ENCODE measurements at places on chromosomes 6 and 20.
A peak's percentile ranks its signal among the peaks of the same experiment; 100 is the strongest.

- no peak for DNase-seq
These were observed 220.8 kb upstream of the FOXA2 start for GRCh38 chr20:22805219-22805618.

DNA sequence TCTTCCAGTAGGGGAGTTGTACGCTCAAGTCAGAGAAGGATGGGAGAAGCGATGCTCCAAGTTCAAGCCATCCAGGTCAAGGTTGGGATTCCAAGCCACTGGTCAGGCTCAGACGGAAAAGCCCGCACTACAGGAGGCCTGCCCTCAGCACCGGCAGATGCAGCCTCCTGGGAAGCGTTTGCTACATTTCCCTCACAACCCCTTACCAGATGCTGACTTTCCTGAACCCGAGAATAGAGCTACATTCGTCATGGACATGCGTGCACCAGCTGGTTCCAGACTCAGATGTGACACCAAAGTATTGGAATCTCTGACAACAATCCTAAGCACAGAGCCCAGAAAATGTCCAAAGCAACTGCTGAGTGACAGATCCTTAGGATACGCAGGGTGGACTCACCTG lies 174.8 kb downstream of the SASH1 start:
- no peak for DNase-seq

- DNase-seq: peak; percentile 36
These were observed 390.1 kb upstream of the CITED2 start for GRCh38 chr6:139764498-139764986.

DNA sequence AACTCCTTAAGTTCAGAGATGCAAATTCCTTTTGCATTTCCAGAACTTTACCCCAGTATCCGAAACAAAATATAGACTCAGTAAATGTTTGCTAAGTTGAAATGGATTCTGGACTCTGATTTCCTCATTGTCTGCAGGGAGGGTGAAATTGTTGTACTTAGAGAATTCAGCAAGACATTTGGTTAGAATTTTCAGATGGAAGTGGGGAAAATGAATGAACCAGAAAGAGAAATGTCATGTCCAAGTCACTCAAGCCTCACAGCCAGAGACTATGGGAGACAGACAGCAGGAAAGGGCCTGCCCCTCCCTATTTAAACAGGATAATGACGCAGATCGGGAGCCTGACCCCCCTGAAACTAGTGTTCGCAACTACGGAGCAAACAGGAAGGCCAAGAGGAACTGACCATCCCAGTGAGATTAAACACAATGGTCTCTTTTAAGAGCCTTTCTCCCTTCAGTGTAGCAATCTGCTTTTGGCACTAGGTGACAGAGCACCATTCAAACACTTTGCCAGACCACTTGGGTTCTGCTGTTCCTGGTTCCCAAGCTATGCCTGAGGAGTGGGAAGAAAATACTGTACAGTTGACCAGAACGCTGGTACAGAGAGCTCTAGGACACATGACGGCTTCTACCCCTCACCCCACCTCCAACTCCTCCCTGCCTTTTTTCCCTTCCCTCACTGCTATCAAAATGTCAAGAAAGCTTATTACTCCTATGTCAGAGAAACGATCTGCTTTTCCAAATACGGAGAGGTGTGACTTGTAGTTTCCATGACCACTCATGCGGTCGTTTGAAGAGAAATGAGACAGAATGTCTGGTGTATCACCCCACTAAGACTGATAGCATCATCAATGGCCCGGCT lies 13.7 kb downstream of the NEDD9 start:
- no peak for DNase-seq

DNA sequence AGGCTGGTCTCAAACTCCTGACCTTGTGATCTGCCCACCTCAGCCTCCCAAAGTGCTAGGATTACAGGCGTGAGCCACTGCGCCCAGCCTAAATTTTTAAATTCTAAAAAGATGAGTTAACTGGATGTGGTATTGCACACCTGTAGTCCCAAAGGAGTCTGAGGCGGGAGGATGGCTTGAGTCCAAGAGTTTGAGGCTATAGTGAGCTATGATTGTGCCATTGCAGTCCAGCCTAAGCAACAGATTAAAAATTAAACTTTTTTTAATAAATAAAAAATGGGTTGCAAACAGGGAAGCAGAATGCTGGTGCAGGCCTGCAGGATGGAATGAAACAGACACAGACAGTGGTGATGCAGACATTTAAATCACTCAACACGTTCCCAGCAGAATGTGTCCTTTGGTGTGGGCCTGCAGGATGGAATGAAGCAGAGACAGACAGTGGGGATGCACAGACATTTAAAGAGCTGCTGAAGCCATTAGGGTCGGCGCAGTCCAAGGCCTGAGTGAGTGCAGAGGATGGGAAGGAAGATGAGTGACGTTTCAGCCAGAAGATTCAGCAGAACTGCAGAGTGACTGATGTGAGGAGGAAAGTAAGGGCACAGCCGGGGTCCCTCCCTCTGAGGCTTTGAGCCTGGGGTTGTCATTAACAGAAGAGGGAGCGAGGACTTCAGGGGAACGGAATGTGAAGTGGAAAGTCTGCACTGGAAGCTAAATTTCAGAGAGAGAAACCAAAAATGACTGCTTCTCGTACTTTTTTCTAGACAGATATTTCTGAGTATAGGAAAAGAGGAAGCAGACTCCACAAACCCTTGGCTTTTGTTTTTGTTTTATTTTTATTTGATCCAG lies 117.5 kb downstream of the RIN2 start:
- no peak for DNase-seq

- DNase-seq: no peak
These were observed 246.9 kb downstream of the UBE3D start for GRCh38 chr6:82818727-82819126.

DNA sequence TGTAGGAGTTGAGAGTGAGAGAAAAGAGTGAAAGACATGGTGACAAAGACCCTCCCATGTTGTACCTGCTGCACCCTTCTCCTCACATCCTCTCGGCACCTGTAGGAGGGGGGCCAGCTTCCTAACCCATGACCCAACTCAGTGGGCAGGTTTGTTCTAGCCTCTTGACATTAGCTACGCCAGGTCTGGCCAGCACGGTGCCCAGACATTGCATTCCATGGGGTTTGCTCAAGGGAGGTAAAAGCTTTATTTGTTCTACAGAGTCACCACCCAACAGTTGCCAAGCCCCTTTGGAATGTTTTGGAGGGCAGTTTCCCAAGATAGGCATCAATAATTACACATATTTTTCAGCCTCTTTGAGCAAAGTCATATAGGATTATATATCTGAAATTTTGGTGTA lies 22.7 kb upstream of the TGM6 start:
- DNase-seq: no peak

GRCh38 chr6:1043458-1043836 lies 268.5 kb upstream of the FOXQ1 start:
- no peak for DNase-seq

GRCh38 chr20:7980332-7981046 lies 39.1 kb downstream of the TMX4 start:
- DNase-seq: peak; percentile 25

GRCh38 chr6:69581581-69581980 lies 215.2 kb downstream of the LMBRD1 start:
- DNase-seq: no peak

GRCh38 chr6:73538116-73538779 lies 17.4 kb upstream of the EEF1A1 start:
- no peak for DNase-seq

- no peak for DNase-seq
These were observed 32.2 kb upstream of the HIVEP1 start for GRCh38 chr6:11979866-11980265.

- DNase-seq: no peak
These were observed 9.1 kb downstream of the YTHDF1 start for GRCh38 chr20:63206878-63207277.

DNA sequence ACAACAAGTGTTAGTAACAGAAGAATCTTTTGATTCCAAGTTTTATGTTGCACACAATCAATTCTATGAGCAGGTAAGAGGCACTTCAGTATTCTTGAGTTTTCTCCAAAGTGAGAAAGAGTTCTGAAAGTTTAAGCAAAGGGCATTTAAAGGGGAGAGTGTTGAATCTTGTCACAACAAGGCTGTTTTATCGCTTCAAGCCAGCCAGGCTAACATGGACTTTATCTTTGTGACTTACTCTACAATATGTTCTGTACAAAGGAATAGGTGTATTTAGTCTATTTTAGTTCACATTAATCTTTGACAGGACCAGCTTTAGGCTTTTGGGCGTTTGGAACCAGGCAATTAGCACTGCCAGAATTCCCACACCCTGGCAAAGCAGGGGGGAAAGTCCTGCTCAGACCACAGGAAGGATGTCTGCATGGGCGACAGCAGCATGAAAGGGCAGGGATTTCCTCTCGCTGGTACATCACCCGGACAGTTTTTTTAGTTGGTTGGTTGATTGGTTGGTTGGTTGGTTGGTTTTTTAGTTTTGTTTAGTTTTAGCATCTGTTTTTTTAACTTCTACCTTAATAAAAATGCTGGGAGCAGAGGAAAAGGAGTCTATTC lies 395.4 kb upstream of the SOX4 start:
- DNase-seq: no peak

DNA sequence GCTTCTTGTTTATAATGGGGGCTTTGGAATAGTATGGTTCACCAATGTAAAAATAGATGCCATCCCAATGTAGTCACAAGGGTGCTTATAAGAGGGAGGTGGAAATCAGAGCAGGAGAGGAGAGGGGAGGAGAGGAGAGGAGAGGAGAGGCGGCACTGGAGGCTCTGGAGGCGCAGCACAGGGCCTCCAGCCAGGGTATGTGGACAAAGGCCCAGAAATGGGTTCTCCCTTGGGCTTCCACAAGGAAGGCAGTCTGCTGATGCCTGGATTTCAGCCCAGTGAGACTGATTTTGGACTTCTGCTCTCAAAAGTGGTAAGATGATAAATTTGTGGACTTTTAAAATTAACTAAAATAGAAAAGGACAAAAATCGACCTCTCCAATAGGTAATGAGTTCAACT lies 116.8 kb downstream of the RNASET2 start:
- no peak for DNase-seq

DNA sequence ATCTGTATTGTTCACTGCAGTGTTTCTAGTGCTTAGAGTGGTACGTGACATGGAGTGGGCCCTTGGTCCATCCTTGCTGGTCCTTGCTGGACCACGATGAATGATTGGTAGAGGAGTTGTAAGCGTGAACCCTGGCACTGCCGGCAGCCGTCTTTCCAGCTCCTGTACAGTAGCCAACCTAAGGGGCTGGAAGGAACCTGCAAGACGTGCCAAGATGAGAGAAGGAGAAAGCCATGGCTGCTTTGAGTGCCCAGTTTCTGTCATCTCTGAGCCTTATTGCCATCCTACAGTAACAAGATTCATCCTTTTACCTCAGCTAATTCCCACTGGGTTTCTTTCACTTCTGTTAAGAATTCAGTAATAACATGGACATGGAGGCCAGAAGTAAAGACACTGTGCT lies 5.9 kb downstream of the DHX35 start:
- DNase-seq: no peak

- no peak for DNase-seq
These were observed 74.7 kb downstream of the ZHX3 start for GRCh38 chr20:41242807-41243206.

DNA sequence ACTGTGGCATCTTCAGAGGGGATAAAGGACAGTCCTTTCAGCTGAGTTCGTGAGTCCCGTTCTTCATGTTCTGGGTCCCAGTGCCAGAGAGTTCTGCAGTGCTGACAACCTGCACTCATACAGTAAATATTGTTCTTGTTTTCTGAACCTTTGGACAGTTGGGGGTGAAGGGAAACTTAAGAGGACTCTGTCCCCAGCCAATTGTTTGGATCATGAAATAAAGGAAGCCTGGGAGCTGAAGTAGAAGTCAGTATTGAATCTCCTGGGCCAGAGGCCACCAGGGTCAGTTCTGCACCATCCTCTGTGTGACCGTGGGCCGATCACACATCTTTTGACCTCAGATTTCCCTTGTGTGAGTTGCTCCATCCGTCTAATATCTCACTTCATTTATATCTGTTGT lies 3.2 kb downstream of the SLC2A12 start:
- no peak for DNase-seq

DNA sequence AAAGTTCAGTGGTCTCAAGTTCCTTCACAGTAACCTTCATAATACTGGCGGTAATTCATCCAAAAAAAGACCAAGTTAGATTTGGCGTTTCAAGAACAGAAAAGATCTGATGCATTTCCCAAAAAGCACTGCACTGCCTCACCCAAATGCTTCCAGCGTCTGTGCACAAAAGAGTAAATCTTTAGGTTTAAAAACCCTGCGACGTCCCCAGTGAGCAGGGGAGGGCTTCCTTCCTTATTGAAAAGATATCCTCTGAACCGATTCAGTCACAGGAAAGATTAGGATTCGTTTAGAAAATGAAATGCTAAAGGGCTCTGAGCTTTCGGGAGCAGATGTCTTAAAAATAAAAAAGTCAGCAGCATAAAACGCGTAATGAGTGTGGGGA lies 654 bp downstream of the TBC1D7 start:
- peak; percentile 30 for DNase-seq

- no peak for DNase-seq
These were observed 12.7 kb downstream of the MYT1 start for GRCh38 chr20:64176971-64177370.

DNA sequence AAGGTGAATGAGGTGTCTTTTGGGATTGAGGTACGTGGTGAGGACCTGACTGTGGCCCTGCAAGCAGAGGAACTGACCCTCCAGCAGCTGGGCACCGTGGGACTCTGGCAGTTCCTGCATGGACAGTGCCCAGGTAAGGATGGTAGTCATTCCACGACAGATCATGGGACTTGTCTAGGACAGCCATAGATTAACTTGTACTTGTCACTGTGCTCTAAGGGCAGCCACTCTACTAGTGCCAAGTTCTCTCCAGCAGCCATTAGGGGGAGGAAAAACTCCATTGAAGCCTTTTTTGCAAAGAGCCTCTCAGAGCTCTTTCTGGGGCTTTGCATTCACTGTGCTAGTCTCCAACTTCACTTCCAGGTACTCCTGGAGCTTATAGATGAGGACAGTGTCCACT lies 20.4 kb downstream of the TAF11 start:
- peak; percentile 7 for DNase-seq

GRCh38 chr6:74638412-74638811 lies 567.4 kb downstream of the COL12A1 start:
- no peak for DNase-seq

DNA sequence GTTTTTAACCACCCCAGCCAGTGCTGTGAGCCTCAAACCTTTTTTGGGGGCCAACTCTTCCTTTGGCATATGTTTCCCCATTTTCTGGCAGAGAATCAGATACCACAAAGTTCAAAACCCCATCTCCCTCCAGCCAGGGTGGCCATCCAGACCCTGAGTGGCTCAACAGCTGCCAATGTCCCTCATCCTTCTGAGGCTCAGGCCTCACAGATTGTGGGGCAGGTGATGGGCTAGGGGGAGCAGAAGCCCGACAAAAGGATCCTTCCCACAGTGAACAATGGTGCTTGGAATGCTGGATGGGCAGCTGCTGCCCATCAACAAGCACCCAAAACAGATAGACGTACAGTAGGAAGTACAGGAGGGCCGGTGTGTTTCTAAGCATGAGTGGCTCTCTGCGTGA lies 42.6 kb upstream of the IL17A start:
- DNase-seq: no peak

DNA sequence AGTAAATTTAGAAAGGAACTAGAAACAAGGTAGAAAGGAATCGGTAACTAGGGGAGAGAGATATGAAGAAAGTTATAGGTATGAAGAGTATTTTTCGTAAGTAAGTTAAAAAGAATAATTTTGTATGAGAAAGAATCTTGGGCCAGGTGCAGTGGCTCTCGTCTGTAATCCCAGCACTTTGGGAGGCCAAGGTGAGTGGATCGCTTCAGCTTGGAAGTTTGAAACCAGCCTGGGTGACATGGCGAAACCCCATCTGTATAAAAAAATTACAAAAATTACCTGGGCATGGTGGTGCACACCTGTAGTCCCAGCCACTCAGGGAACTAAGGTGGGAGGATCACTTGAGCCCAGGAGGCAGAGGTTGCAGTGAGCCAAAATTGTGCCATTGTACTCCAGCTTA lies 42.0 kb downstream of the TCP11 start:
- no peak for DNase-seq

Measured in K562 (cell line).